Effector memory CD4-positive, alpha-beta T cell (primary cell): ENCODE measurements at places on chromosomes 7 and 10.

DNA sequence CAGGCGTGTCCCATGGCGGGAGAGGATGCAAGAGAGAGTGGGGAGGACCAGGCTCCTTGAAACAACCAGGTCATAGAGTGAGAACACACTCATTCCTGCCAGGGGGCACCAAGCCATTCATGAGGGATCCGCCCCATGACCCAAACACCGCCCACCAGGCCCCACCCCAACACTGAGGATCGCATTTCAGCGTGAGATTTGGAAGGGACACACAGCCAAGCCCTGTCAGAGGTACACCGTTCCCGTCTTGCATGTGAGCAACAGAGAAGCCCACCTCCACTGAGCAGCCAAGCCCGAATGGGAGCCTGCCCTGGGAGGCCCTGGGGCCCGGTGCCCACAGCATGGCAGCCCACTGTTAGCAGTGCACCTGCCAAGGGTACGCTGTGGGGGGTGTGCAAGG, 7.9 kb upstream of the ARPC1B start:
- no peak for DNase-seq

GRCh38 chr10:86955501-86956194, 1.8 kb downstream of the MMRN2 start:
- DNase-seq: no peak

- DNase-seq: no peak
Observed at GRCh38 chr7:23106823-23107663, 1.5 kb downstream of the KLHL7 start.

GRCh38 chr7:111919631-111920179, 286.5 kb downstream of the DOCK4 start:
- DNase-seq: no peak

GRCh38 chr7:134029-134428, 58.3 kb upstream of the FAM20C start:
- DNase-seq: no peak

- DNase-seq: no peak
Observed at GRCh38 chr7:85806321-85806720, 619.5 kb upstream of the SEMA3D start.

DNA sequence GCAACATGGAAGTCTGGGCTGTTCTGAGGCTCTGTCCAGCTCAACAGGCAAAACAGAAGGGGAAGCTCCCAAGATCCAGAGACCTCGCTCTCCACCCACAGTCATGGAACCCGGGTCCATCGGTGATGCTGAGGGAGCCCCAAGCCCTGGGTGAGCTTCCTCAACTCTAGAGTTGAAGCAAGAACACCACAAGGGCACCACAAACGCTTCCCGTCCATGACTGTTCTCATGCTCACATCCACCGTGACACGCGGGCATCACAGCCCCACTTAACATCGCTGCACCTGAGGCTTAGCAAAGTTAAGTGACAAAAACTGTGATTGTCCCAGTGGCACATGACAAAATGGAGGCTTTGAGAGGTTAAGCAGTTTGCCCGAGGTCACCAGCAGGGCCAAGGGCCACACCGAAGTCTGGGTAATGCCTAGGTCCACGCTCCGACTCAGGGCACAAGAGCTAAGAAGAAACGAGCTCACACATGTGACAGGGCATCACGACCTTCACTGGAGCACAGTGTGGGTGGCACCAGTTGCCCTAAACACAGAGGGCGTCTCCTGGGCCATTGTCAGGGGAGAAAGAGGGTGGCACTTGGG, 110.6 kb downstream of the OAT start:
- DNase-seq: no peak

DNA sequence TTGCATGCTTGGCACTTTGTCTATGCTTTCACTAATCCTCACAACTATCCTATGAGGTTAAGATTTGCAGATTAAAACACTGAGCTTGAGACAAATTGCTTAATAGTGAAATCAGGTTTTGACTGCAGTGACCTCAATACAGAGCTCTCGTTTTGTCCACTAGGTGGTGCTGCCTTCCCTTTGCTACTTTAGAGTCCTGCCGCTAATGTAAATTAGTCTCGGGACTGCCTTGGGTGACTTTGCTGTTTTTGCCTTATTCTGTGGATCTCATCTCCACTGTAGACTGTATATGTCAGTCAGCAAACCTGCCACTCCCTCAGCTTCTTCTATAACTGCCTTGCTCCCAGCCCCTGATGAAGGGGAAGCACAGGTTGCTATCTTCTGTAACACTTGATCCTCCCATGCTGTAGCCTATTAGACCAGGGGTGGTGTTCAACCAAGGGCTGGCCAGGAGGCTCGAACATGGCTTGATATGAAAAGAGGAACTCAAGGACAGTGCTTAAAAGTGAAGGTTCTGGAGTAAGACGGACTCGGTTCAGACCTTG, 26.0 kb downstream of the ASB4 start:
- no peak for DNase-seq

- no peak for DNase-seq
Observed at GRCh38 chr7:156666368-156667109, 26.0 kb downstream of the RNF32 start.

DNA sequence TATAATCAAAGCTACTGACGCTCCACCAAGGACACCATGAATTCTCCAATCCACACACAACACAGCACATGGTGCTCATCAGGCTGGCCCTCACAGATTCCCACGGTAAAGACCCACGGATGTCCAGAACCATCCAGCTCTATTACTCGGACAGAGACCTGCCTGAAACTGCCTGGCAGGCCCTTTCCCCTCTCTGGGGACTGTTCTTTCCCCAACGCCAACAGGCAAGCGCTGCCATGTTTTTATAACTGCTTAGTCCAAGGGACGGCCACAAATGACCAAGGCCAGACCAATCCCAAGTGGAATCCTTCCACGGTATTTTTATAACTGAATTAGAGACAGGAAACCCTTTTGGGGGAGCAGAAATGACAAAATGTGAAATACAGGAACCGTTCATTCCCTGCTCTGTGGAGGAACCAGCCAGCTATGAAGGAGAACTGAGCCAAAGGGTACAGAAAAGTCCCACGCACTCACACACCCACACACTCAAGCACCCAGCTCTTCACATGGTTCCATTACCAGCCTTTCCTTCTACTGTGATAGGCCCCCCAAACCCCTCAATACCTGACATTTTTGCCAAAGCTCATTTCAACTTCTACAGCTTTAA, 4.1 kb downstream of the PIP4K2A start:
- no peak for DNase-seq

DNA sequence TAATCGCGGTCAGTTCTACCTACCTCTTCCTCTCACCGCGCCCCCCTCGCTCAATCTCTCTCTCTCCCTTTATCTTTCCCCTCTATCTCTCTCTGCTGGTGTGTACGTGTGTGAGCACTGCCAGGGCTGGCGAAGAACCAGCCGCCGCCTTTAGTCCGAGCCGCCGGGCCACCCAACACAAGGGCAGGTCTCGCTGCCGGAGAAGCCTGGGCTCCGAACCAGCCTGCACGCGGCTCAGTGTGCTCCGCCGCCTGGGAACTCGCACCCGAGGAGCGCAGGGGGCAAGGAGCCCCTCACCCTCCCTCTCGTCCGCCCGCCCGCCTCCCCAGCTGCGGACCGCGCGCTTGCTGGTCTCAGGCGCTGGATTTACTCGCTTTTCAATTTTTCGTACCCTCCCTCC, 1.7 kb downstream of the NXPH1 start:
- DNase-seq: no peak

GRCh38 chr10:90911133-90912051, 9.5 kb downstream of the ANKRD1 start:
- no peak for DNase-seq

- DNase-seq: no peak
Observed at GRCh38 chr10:111303887-111304286, 227.1 kb downstream of the ADRA2A start.

GRCh38 chr7:36677769-36678437, 46.4 kb downstream of the AOAH start:
- no peak for DNase-seq

GRCh38 chr10:9419757-9420156, 1365.3 kb downstream of the GATA3 start:
- no peak for DNase-seq

GRCh38 chr10:69807122-69807521, 5.4 kb downstream of the COL13A1 start:
- no peak for DNase-seq

DNA sequence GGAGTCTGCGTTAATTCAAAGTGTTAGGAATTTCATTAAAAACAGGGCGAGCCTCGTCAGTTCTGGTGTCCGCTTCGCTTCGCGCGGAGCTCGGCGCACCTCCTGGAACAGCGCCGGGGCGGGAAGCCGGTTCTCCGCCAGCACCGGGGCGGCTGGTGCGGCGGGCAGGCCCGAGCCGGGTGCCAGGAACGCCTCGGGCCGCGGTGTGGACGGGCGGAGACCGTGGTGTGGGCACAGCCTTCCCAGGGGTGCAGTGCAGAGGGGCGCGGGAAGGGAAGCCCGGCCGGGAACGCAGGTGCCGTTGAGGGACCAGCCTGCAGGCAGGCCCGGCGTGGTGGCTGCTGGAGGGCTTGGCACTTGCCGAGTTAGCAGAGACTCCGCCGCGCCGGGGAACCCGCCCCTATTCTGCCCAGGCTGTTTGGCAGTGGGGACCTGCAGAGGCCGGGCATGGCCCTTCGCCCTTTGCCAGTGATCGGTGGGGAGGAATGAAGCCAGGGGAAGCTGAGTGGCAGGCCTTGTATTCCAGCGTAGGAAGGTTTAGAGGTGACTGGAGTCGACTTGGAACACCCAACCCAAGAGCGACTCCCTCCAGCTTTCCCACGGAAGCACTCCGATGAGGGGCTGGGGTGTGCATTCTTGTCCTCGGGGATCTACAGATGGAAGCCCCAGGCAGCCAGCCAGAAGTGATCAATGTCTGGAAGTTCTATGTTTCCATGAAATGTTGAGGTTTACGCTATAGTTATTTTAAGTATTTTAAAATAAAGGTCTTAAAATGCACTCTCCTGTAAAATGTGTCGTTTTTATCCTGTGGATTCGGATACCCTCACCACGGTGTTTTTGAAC, 945 bp upstream of the RHEB start:
- no peak for DNase-seq

- no peak for DNase-seq
Observed at GRCh38 chr10:78568620-78569019, 500.1 kb upstream of the ZMIZ1 start.

GRCh38 chr10:84424731-84425167, 96.4 kb downstream of the CCSER2 start:
- no peak for DNase-seq

DNA sequence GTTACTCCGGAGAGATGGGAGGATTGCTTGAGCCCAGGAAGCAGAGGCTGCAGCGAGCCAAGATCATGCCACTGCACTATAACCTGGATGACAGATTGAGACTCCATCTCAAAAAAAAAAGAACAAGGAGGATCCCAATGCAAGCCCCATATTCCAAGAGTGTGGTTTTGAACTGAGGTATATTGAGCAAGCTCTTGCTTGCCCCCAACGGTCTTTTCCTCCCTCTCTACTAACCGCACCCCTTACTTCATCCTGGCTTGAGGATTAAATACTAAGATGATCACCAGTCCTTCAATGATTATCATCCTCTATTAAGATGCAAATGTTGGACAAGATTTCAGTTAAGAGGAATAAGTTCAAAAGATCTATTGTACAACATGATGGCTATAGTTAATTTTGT, 12.5 kb upstream of the SRGN start:
- DNase-seq: no peak

GRCh38 chr7:71633551-71634008, 501.6 kb downstream of the GALNT17 start:
- no peak for DNase-seq

GRCh38 chr10:84294766-84295447, 33.5 kb upstream of the CCSER2 start:
- DNase-seq: no peak

- no peak for DNase-seq
Observed at GRCh38 chr10:132425757-132426155, 28.8 kb downstream of the PWWP2B start.

GRCh38 chr10:85603151-85603940, 763.2 kb downstream of the GRID1 start:
- DNase-seq: no peak

DNA sequence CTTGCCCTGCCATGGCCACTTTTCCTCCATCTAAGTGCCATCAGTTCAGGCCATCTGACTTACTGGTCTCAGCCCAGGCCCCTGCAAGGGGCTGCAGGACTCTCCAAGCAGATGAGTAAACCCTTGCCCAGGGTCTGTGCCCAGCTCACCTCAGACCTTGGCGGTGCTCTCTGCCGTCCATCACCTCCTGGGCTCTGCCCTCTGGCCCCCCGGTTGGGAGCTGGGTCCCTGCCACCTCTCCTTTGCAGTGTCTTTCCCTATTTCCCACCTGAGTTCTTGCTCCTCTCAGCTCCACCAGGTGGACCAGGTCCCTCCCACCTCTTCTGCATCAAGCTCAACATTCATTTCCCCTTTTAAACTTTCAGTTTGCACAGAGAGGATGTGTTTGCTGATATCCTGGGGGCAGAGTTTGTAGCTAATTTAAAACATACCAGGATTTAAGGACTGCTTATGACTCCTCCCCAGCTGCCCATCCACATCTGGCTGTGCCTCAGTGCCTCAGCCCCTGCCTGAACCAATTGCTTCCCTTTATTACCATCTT, 135.5 kb downstream of the SLIT1 start:
- no peak for DNase-seq

GRCh38 chr10:33557313-33557712, 222.8 kb upstream of the NRP1 start:
- DNase-seq: no peak

DNA sequence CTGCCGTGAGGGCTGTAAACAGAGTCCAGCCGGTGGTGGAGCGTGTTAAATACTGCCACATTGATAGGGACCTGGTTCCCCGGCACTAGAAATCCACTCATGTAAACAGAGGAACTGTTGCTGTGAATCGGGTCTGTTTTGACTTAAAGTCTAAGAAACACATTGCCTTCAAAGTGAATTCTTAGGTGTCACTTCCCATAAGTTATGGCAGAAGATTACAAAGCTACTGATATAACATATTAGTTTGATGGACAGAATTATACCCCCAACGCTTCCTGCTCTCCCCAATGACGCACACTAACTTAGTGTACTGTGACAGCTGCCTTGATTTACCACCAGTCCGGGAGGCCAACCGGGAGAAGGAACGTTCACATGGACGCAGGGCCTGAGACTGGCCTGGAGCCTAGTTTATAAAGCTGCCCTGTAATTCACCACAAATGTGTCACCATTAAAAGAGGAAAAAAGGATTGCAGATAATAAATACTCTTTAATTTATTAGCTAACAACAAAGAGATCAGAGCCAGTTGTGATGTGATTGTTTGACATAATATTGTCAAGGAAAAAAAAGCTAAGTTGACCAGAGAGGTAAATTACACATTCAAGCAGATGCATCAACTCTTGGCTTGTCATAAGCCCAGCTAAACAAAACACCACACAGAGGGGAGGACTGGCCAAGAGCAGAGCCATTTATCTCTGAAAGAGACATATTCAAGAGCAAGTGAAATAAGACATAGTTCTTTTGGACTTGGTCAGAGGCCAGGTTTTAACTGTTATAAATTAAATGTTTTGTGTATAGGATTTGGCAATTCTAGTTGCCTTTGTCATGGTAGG, 820.6 kb downstream of the LRMDA start:
- no peak for DNase-seq

DNA sequence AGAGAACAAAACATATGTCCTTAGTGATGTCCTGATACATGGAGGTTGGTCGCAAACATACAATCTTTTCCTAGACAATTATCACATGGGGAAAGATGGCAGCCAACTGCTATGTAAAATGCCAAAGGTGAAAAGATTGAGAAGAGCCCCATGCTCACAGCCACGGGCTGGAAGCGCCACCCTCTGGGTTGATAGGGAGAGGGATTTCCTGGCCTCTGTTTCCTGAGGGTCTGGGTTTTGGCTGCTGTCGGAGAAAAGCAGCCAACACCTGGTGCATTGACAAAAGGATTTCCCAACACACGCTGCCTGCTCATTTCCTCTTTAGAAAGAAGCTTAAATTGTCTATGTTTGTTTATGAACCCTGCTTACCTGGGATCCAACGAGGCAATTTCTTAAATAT, 43.8 kb downstream of the ITIH5 start:
- no peak for DNase-seq
